Bladder microvascular endothelial cell (primary cell): ENCODE measurements at places on chromosomes 2 and 18. TPM values are rescaled to one million over a fixed set of nuclear protein-coding genes. Genes with fewer than 3 reads are reported as not detected.

The SCN9A gene
- total RNA-seq, result 1.3 and 1.6 TPM in 2 replicates

The SLC4A3 gene
- total RNA-seq, result under 0.01 and 0.25 TPM in 2 replicates

The RAB17 gene
- total RNA-seq, result 0.97 and 6.8 TPM in 2 replicates

The NOL4 gene
- total RNA-seq, result not detected in 2 replicates

The HOXD13 gene
- total RNA-seq, result not detected in 2 replicates

The RASGRP3 gene
- 92.1 and 205 TPM in 2 replicates for total RNA-seq

The GYPC gene
- total RNA-seq, result 71.7 and 275 TPM in 2 replicates

The C2orf78 gene
- not detected in 2 replicates for total RNA-seq

The CGREF1 gene
- 0.65 and 2.3 TPM in 2 replicates for total RNA-seq

The ARHGAP28 gene
- total RNA-seq, result 3.6 and 4.5 TPM in 2 replicates

The LINC00305 gene
- not detected in 2 replicates for total RNA-seq

The HK2 gene
- 3.2 and 9.0 TPM in 2 replicates for total RNA-seq

The IGFBP5 gene
- total RNA-seq, result 0.32 and 0.82 TPM in 2 replicates

The GPR45 gene
- total RNA-seq, result not detected in 2 replicates

The MAPK4 gene
- not detected in 2 replicates for total RNA-seq

The IL36G gene
- total RNA-seq, result not detected in 2 replicates

The GTF2A1L gene
- 0.19 TPM in 1 of 2 replicates, not detected in the other for total RNA-seq

The POTEJ gene
- total RNA-seq, result 0.16 and 0.63 TPM in 2 replicates

The CRYBA2 gene
- total RNA-seq, result not detected in 2 replicates
